ENCODE measurements at places on chromosomes 4 and X.

DNA sequence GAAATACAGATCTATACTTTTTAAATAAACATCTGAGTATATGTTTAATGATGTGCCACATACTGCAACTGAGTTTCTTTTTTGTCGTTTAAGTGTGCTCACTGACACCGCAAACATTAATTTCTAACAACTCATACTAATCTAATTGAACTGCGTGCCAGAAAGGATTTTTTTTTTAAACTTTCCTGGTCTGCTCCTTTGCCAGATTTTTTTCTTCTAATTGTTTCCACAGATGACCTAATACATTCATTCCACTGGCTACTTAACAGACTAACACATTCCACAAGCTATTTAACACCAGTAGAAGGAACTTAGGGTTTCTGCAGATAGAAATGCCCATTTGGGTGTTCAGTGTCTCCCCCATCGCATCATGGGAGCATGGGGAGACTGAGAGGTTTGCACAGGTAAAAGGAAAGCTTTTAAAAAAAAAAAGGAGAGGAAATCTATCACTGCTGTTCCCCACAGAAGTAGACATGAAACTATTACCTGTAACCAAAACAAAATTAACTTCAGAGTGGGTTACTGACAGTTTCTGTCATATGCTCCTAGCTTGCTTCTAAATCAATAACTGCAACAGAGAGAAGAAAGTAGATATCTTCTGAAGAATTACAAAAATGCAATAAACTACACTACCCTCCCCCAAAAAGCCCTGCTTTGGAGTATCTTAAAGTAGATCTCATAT is 31.6 kb downstream of the SH3KBP1 start:
- no peak for DNase-seq

DNA sequence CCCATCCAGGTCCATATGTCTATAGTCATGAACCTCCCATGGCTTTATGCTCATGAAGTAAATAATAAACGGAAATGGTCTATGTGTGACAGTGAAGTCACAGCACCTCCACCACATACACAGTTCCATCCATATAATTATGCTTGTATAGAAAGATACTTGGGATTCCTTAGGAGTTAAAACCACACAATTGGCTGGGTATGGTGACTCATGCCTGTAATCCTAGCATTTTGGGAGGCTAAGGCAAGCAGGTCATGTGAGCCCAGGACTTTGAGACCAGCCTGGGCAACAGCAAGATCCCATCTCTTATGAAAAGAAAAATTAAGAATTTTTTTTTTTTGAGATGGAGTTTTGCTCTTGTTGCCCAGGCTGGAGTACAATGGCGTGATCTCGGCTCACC is 55.6 kb upstream of the RBM47 start:
- no peak for DNase-seq

- no peak for DNase-seq
Measured at GRCh38 chr4:92885632-92886031, 581.9 kb downstream of the GRID2 start.

- DNase-seq = no peak
Measured at GRCh38 chr4:86957215-86957614, 22.4 kb downstream of the AFF1 start.

DNA sequence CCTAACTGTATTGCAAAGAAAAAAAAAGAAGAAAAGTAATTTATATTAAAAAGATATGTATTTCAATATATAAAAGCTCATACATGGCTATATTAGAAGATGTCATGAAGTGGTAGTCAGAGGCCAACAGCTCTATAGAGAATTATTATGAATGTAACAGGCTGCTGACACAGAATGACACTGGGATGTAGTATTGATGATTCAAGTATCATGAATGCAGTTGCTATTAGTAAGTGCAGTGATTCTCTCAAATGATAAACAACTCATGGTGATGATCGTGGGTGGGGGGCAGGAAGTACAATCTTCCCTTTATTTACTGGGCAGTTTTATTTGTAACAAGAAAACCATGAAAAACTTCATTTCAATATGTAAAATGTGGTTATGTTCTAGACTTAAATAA is 124.6 kb downstream of the COL4A6 start:
- no peak for DNase-seq

GRCh38 chr4:83213640-83214039 is 71.0 kb downstream of the COQ2 start:
- no peak for DNase-seq

- no peak for DNase-seq
Measured at GRCh38 chrX:103556963-103557612, 28.2 kb upstream of the TCEAL4 start.

- no peak for DNase-seq
Measured at GRCh38 chr4:70749313-70749712, 27.5 kb downstream of the RUFY3 start.

GRCh38 chr4:101981756-101982155 is 191.2 kb downstream of the BANK1 start:
- no peak for DNase-seq

DNA sequence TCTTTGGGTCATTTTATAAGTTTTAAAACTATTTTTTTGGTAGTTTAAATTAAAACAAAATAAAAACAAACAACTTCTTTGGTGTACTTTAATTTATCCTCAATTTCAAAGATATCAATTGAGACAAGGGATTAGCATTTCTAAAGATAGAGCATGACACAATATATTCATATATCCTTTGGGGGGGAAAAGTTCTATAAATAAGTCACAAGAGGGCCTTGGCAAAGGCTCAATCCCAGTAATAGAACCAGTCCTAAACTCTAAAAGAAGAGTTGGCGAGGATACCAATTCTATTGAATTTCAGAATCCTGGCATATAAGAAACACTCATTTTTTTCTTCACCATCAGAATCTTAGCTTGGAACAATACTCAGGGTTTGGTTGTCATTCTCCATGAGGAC is 89.7 kb downstream of the COL4A6 start:
- DNase-seq = no peak

DNA sequence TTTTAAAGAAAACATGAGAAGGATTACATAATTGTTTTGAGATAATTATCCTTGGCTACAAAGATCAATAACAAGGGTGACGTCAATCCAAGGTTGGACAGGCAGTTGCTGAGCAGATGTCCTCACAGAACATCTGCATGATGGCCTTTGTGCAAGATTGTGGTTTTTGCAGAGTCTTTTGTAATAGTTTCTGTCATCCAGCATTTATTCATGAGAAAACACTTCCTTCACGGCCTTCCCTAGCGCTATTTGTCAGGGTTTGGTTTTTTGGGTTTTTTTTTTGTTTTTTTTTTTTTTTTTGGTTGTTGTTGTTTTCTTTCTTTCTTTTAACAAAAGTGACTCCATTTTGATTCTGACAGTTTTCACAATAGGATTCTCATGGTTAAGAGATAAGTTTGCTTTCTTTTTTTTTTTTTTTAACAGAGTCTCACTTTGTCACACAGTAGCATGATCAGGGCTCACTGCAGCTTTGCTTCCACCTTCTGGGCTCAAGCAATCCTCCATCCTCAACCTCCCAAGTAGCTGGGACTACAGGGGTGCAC is 31.5 kb upstream of the ELF2 start:
- DNase-seq = no peak

- DNase-seq = no peak
Measured at GRCh38 chr4:105944540-105944939, 49.3 kb downstream of the NPNT start.

DNA sequence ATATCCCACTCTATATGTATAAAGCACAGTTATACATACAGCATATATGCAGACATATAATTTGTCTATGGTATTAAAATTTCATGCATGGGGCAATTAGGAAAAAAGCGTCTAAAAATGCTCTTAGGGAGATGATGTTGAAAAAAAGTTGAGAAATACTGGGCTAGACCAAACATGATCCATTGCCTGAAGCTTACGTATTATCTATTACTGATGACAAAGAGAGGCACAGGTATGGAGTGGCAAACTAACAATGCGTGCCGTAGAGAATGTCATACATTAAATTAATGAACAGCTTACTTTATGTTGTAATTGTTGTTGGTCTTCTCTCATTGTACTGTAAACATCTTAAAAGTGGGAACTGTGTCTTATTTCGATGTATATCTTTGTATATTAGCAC is 13.9 kb downstream of the RHOH start:
- no peak for DNase-seq

- no peak for DNase-seq
Measured at GRCh38 chr4:152185786-152186550, 349.9 kb downstream of the FBXW7 start.

GRCh38 chrX:111519215-111519614 is 7.8 kb downstream of the SERTM2 start:
- DNase-seq = no peak

DNA sequence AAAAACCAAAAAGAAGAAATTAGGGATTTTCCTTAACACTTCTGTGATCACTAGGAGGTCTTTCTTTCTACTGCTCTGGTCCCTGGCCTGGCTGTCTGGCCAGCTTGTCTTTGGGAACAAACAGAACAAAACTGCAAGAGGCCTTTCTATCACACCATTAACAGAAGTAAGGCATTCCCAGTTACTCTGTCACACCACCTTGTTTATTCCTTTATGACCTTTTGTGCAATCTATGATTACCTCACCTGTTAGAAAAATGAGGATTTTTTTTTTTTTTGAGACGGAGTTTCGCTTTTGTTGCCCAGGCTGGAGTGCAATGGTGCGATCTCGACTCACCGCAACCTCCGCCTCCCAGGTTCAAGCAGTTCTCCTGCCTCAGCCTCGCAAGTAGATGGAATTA is 3.0 kb downstream of the METAP1 start:
- no peak for DNase-seq

DNA sequence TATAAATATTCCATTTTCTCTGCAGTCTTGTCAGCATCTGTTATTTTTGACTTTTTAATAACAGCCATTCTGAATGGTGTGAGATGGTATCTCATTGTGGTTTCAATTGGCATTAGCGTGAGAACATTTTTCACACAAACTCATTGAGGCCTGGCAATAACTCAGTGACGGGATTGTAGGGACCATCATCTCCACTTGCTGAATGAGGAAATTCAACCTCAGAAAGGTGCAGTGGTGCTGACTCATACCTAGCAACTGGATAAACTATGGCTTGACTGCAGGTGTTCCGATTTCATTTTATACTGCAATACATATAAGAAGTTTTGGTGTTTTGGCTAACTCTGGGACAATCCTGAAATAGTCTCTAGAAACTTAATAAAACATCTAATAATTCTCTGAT is 88.3 kb upstream of the DDIT4L start:
- no peak for DNase-seq

DNA sequence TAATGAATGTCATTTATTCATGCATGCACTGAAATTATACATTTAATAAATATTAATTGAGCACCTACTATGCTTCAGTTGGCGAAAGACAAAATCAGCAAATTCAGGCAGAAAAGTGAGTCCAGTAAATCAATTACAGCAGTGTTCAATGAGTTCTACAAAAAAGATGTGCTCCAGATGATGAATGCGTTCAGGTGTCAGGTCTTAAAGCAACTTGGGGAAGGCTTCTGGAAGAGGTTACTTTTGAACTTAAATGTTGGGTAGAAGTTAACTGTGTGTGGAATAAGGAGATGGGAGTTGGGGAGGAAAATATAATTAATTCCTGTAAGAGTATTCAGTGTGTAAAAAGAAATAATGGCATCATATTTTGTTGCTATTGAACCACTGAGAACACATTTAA is 79.0 kb downstream of the SLC7A11 start:
- no peak for DNase-seq

DNA sequence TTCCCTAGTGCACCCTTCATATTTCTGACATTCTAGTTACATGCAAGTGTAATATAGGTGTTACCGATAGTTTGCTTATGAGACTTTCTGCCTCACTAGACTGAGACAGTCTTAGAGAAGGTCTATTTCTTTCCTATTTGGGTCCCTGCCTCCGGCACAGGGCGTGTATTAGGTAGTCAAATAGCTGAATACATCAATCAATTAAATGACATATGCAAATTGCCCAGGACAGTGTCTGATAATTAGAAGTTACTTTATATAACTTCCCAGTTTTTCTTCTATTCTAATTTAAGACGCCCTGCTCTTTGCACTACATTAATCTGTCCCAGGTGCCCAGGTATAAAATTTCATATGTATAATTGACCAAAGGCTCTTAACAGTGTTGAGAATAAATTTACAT is 264.2 kb downstream of the RAB28 start:
- no peak for DNase-seq

- DNase-seq = no peak
Measured at GRCh38 chr4:24675721-24676389, 91.5 kb upstream of the DHX15 start.

- no peak for DNase-seq
Measured at GRCh38 chr4:16713696-16714095, 184.7 kb downstream of the LDB2 start.

DNA sequence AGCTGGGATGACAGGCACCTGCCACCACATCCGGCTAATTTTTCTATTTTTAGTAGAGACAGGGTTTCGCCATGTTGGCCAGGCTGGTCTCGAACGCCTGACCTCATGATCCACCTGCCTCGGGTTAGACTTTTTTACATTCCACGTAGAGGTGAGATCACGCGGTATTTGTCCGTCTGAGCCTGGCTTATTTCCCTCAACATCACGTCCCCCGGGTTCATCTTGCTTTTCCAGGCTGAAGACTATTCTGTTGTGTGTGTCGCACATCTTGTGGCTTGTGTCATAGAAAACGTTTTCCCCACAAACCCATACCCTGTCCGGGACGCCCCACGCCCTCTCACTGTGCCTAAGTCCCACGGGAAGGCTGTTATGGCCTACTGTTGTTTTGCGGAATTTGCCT is 185.3 kb downstream of the CRLF2 start:
- DNase-seq = no peak

- DNase-seq = no peak
Measured at GRCh38 chr4:6142511-6142910, 57.8 kb downstream of the JAKMIP1 start.

- no peak for DNase-seq
Measured at GRCh38 chr4:37892641-37893040, 1.8 kb downstream of the TBC1D1 start.

- no peak for DNase-seq
Measured at GRCh38 chr4:7050481-7051143, 7.4 kb downstream of the TADA2B start.

DNA sequence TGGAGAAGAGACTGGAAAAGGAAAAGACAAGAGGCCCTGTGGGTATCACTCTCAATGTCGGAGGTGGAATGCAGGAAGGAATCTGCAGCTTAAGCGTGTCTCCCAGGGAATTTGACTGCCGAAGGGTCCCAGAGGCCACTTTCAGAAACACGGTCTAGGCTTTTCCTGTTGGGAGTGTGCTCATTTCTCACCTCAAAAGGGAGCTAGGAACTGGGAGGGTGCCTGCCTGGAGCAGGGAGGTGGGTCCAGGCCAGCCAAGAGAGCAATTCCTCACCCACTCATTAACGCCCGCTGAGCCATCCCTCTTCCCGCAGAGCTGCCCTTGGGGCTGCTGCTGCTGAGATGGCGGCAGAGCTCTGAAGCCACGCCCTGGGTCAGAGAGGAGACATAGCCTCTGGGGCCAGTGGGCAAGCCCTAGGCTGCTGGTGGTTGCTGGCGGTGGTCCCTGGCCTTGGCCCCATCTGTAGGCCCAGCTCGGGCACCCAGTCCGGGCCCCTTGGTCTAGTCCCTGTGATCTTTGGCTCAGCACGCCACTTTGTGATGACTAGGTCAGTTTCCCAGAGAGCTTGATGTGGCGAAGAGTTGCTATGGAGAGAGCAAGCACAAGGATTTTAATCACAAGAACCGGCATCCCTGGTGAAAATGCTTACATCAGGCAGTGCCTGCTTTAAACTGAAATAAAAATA is 4.1 kb downstream of the ZNF185 start:
- DNase-seq = no peak

- DNase-seq = no peak
Measured at GRCh38 chrX:9671998-9672397, 93.6 kb downstream of the GPR143 start.

GRCh38 chrX:103215425-103215991 is 600 bp downstream of the BEX4 start:
- DNase-seq = no peak

All from hematopoietic multipotent progenitor cell treated with erythropoietin and hydrocortisone succinate and interleukin-3 and kit ligand, for 17 days (in vitro differentiated cells).